ENCODE measurements at places on chromosomes 16 and 17. TPM values are rescaled to one million over a fixed set of nuclear protein-coding genes. Genes with fewer than 3 reads are reported as not detected.

Gene INCA1
- total RNA-seq = 1.9 TPM

Gene PIPOX
- 2.9 TPM for total RNA-seq

- no peak for DNase-seq
- no peak overlapping the region for H3K27ac ChIP-seq
- no peak overlapping the region for H3K4me3 ChIP-seq
- peaks cover 12% of the 10 kb centered on the region for H3K4me1 ChIP-seq
- H3K36me3 ChIP-seq = no peaks in the 10 kb centered on the region
- no peaks in the 10 kb centered on the region for H3K27me3 ChIP-seq
Measured at GRCh38 chr16:56613706-56614105, 5.3 kb downstream of the MT2A start.

Gene MGAT5B
- not detected for total RNA-seq

DNA sequence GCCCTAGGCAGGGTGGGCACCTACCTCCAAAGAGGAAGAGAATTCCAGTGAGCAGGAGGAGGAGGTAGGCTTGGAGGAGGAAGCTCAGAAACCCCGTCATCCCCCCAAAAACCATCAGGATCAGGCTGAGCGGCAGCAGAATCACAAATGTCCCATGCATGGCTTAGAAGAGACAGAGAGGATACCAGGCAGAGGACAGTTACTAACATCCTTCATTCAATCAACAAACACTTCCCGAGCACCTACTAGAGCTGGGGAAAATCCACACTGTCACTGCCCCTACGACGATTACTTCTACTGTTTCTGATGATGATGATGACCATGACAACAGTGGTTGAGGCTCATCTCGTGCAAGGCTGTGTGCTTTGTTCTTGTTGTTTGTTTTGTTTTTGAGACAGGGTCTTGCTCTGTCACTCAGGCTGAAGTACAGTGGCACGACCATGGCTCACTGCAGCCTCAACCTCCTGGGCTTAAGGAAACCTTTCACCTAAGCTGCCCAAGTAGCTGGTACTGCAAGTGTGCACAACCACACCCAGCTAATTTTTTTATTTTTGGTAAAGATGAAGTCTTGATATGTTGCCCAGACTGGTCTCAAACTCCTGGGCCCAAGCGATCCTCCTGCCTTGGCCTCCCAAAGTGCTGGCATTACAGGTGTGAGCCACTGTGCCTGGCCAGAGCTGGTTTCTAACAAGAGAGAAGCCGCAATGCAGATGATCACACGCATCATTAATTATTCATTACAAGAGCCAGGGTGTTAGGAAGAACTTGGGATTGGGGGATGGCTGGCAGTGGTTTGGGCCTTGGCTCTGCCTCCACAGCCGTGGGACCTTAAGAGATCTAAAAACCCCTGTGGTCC is 18.0 kb downstream of the TMEM114 start:
- no peak overlapping the region for H3K27ac ChIP-seq
- H3K27me3 ChIP-seq = no peaks in the 10 kb centered on the region
- no peaks in the 10 kb centered on the region for H3K36me3 ChIP-seq
- no peak overlapping the region for H3K4me3 ChIP-seq
- H3K4me1 ChIP-seq = no peaks in the 10 kb centered on the region

GRCh38 chr16:13793841-13794409 is 126.0 kb upstream of the ERCC4 start:
- peaks cover 4% of the 10 kb centered on the region for H3K27me3 ChIP-seq
- no peak for DNase-seq
- no peaks in the 10 kb centered on the region for H3K4me1 ChIP-seq
- no peaks in the 10 kb centered on the region for H3K36me3 ChIP-seq
- no peak overlapping the region for H3K27ac ChIP-seq

- H3K27ac ChIP-seq = no peak overlapping the region
- no peaks in the 10 kb centered on the region for H3K36me3 ChIP-seq
- no peak for DNase-seq
Measured at GRCh38 chr17:72555052-72555451, 434.2 kb downstream of the SOX9 start.

DNA sequence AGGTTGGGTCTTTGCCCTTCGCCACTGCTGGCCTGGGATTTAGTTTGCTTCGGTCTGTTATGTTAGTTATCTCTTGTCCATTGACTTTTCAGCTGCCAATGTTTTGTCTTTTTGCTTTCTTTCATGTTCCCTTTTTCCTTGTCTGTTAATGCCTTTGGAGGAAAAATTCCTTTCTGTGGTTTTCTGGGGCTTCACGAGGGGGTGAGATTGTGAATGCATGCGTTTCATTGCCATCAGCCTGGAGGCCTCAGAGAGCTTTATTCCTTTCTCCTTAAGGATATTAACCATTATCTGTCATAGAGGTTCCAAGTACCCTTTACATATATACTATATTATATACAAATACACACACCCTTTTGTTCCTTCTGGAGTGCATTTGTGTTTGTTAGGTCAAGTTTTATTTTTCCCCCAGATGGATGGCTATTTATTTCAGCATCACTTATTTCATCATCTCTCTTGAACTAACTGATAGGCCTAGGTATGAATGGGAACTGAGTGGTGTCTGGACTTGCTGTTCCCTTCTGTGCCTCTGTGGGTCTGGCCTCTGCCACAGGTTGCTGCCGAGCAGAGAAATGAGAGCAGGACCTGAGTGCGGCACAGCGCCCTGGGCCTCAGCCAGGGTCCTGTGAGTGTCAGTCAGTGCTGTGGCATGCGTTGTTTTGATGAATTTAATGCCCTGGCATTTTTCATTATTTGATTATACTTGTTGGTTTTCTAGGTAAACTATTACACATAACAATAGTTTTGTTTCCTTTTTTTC is 193.4 kb downstream of the LGALS9B start:
- H3K36me3 ChIP-seq = no peaks in the 10 kb centered on the region
- no peaks in the 10 kb centered on the region for H3K27me3 ChIP-seq
- no peaks in the 10 kb centered on the region for H3K4me1 ChIP-seq
- DNase-seq = no peak
- no peak overlapping the region for H3K27ac ChIP-seq

- no peaks in the 10 kb centered on the region for H3K27me3 ChIP-seq
- no peak overlapping the region for H3K4me3 ChIP-seq
- H3K27ac ChIP-seq = no peak overlapping the region
- no peaks in the 10 kb centered on the region for H3K4me1 ChIP-seq
- no peaks in the 10 kb centered on the region for H3K36me3 ChIP-seq
Measured at GRCh38 chr16:23788685-23789084, 33.9 kb downstream of the CHP2 start.

Gene ABCC12
- total RNA-seq = not detected

Gene SLC16A6
- total RNA-seq = 0.64 TPM

Gene HSD17B2
- total RNA-seq = 8.8 TPM

- no peak for DNase-seq
- H3K27ac ChIP-seq = peak overlapping the region; percentile 33
- no peaks in the 10 kb centered on the region for H3K36me3 ChIP-seq
- H3K4me1 ChIP-seq = no peaks in the 10 kb centered on the region
- no peak overlapping the region for H3K4me3 ChIP-seq
- H3K27me3 ChIP-seq = no peaks in the 10 kb centered on the region
Measured at GRCh38 chr17:40598619-40599467, 33.6 kb upstream of the CCR7 start.

GRCh38 chr17:77306048-77306789 is 165.4 kb downstream of the SEC14L1 start:
- H3K36me3 ChIP-seq = no peaks in the 10 kb centered on the region
- no peaks in the 10 kb centered on the region for H3K27me3 ChIP-seq
- H3K4me3 ChIP-seq = no peak overlapping the region
- DNase-seq = peak; percentile 66
- H3K27ac ChIP-seq = peak overlapping the region; percentile 19

Gene PLA2G10
- not detected for total RNA-seq

Gene ATP1B2
- total RNA-seq = 1.2 TPM

Gene ZNF385C
- 0.66 TPM for total RNA-seq

DNA sequence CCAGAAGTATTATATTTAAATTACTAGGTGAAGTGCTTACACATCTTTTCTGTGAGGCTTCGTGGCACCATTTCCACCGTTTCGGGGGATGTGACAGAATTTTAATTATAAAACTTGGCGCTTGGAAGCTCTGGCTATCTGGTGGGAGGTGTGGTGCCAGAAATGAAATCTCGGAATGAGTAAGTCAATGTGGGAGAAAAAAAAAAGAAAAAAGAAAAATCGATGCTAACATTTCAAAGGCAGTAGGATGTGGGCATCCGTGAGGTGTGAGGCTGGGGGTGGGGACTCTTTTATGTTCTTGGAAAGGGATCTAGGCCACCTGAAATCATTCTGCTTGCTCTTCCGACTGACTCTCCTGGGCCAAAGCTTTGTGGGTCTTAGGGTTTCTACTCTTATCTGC is 21.9 kb downstream of the CPPED1 start:
- DNase-seq = no peak
- H3K4me1 ChIP-seq = no peaks in the 10 kb centered on the region

Gene SYT17
- 5.2 TPM for total RNA-seq

Gene ASPA
- 3.8 TPM for total RNA-seq

DNA sequence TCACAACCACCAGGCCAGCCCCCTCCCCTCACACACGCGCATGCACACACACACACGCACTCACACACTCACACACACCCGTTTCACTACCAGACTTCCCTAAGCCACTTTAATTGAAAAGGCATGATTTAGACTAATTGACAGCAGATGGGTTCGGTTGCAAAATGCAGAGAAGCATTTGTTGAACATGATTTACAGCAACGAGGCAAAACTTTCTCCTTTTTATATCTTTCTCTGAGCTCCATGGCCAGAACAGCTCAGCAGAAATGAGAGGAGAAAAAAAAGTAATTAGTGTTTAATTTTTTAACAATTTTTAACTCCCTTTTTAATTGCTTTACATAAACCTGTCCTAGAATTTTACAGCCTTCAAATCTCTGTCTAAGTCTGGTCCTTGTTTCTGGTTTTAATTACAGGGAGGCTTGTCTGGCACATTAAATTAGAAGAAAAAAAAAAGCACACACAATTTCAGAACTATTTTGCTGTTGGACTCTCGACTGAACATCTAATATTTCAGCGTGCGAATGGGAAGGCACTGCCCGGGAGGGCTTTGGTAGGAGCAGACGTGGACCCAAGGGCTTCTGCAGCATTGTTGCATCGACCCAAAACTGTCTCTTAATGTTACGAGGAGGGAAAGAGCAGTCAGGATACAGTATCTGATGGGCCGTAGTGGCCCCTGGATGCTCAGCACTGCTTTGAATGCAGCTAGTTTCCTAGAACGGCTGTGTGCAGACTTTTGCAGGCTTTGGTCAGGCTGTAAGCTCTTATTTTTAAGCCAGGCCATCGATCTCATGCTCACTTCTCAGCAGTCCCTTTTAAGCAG is 255.9 kb downstream of the SOX9 start:
- H3K4me3 ChIP-seq = no peak overlapping the region
- H3K36me3 ChIP-seq = no peaks in the 10 kb centered on the region
- H3K27ac ChIP-seq = no peak overlapping the region
- H3K4me1 ChIP-seq = no peaks in the 10 kb centered on the region
- no peaks in the 10 kb centered on the region for H3K27me3 ChIP-seq
